ENCODE measurements at places on chromosomes 4 and X. TPM values are rescaled to one million over a fixed set of nuclear protein-coding genes. Genes with fewer than 3 reads are reported as not detected.

The GPRIN3 gene
- total RNA-seq = 1.4 TPM

The GBA3 gene
- total RNA-seq = not detected

The TACR3 gene
- total RNA-seq = not detected

- DNase-seq = no peak
- H3K36me3 ChIP-seq = no peaks in the 10 kb centered on the region
- no peaks in the 10 kb centered on the region for H3K27me3 ChIP-seq
- no peak overlapping the region for H3K4me3 ChIP-seq
Observed at GRCh38 chr4:99808260-99808857, 8.3 kb upstream of the DAPP1 start.

- H3K27ac ChIP-seq = no peak overlapping the region
- no peak overlapping the region for H3K4me3 ChIP-seq
- H3K36me3 ChIP-seq = no peaks in the 10 kb centered on the region
- no peaks in the 10 kb centered on the region for H3K27me3 ChIP-seq
Observed at GRCh38 chrX:24153178-24153795, 3.8 kb downstream of the ZFX start.

DNA sequence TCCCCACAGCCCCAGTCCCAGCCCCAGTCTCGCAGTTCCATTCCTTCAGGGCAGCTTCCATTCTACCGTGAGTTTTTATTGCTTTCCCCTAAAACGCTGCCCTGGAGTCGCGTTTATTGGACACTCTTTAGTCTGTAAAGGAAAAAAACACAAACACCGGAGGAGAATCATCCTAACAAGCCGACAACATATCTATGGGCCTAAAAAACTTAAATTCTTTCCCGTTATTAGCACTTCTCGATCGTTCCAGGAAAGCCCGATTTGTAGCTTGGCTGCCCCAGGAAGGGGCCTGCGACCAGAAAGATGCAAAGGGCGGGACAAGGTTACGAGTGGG is 178.5 kb downstream of the CBR4 start:
- H3K4me3 ChIP-seq = peak overlapping the region; percentile 78
- H3K27ac ChIP-seq = peak overlapping the region; percentile 95

DNA sequence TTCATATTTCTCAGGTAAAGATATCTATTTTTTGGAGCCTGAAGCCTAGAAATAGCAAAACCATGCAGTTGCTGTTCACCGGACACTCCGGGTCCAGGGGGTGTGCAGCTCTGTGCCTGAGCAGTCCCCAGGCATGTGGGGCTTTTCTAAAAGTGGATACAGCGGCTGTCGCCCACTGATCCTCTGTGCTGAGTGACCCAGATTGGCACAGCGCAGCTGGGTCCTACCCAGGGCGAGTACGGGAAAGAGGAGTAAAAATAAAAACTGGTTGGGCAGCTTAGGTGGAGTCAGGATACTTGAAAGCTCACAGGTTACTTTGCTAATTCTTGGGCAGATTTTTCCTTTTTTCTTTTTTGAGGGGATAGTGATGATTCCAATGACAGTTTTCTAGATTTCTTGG is 118.8 kb downstream of the UCHL1 start:
- H3K27me3 ChIP-seq = no peaks in the 10 kb centered on the region
- no peak for DNase-seq
- H3K27ac ChIP-seq = no peak overlapping the region
- peaks cover 20% of the 10 kb centered on the region for H3K4me1 ChIP-seq
- H3K36me3 ChIP-seq = no peaks in the 10 kb centered on the region
- no peak overlapping the region for H3K4me3 ChIP-seq

DNA sequence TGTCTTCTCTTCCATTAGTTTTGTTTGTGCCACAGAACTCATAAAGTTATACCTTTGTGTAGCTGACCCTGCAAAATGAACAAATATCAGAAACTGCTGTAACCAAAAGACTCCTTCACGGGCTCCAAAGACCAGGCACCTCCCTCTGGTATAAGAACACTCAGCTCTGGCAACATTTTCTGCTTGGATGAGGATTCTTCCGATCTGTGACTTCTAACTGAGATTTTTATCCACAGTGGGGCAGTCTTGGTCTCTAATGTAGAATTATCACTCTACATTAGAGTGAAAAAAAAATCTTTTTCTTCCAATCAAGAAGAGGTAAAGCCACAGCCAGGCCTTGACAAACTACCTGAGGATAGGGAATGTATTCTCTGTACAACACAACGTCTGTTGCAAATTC is 38.5 kb upstream of the PRSS48 start:
- peaks cover 6% of the 10 kb centered on the region for H3K4me1 ChIP-seq
- no peaks in the 10 kb centered on the region for H3K36me3 ChIP-seq
- no peaks in the 10 kb centered on the region for H3K27me3 ChIP-seq
- no peak overlapping the region for H3K27ac ChIP-seq
- H3K4me3 ChIP-seq = no peak overlapping the region

GRCh38 chrX:10939424-10939823 is 171.7 kb upstream of the HCCS start:
- no peak overlapping the region for H3K4me3 ChIP-seq
- H3K36me3 ChIP-seq = no peaks in the 10 kb centered on the region

DNA sequence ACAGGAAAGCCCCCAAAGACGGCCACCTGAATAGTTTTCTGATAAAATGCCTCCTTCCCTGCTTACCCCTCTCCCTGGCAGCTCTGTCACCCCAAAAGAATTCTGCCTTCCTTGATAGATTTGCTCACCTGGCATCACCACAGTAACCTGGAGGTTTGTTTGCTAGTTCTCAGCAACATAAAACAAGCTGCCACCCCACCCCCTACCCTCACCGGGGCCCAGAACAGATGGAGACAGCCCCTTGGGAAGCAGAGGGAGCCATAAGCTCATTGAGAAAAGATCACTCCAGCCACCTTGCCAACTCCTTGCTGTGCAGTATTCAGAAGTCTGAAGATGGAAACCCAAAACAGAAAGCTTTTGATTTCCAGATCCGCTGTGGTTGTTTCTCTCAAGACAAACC is 108.6 kb downstream of the DHX15 start:
- DNase-seq = no peak
- peaks cover 27% of the 10 kb centered on the region for H3K27me3 ChIP-seq
- no peak overlapping the region for H3K4me3 ChIP-seq
- H3K4me1 ChIP-seq = peaks cover 28% of the 10 kb centered on the region
- H3K36me3 ChIP-seq = no peaks in the 10 kb centered on the region

- H3K36me3 ChIP-seq = no peaks in the 10 kb centered on the region
- no peak overlapping the region for H3K4me3 ChIP-seq
- H3K27me3 ChIP-seq = no peaks in the 10 kb centered on the region
- DNase-seq = no peak
Observed at GRCh38 chr4:148029781-148030180, 297.9 kb downstream of the ARHGAP10 start.

DNA sequence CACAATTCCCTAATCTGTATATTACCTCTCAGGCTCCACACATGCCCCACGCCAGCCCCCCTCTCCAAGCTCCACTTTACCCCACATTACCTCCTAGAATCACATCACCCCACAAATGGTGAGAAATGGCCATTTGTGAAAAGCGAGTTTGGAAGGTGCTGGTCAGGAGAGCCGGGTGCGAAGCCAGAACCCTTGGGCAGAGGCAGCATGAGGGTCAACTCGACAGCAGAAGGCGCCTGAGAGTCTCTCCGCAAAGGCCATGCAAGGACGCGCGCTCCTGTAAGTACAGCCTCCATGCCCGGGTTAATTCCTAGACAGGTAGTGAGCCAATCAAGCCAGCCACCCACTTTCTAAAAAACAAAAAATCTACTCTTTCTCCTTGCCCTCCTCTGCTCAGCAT is 42.4 kb downstream of the RHOXF2 start:
- no peaks in the 10 kb centered on the region for H3K36me3 ChIP-seq
- no peak overlapping the region for H3K4me3 ChIP-seq
- no peak overlapping the region for H3K27ac ChIP-seq
- H3K4me1 ChIP-seq = no peaks in the 10 kb centered on the region
- no peaks in the 10 kb centered on the region for H3K27me3 ChIP-seq

DNA sequence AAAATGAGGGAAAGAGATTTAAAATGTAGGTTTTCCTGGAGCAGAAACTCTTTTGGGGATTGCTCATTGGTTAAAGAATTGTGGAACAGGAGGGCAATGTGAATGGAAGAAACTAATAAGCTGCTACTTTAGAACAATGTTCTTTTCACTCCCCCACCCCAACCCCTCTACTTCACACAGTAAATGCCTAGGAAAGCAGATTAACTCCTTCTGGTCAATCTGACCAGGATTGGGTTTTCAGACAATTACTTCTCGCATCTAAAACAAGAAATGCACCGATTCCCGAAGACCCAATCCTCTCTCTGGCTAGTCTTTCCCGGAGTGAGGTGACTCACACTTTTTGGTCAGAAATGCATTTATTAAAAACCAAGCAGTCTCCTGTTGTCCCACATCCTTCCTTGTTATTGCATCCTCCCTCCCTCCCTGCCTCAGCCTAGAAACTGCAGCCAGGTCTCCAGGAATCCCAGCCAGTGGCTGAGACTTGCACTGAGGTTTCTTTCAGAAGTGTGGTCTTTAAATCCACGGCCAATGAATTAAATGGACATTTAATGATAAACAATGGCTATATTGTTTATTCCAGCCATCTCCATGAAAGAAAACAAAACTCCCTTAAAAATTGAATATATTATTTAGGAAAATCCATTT is 21.4 kb downstream of the MFAP3L start:
- peaks cover 10% of the 10 kb centered on the region for H3K4me1 ChIP-seq
- H3K36me3 ChIP-seq = no peaks in the 10 kb centered on the region
- no peaks in the 10 kb centered on the region for H3K27me3 ChIP-seq

DNA sequence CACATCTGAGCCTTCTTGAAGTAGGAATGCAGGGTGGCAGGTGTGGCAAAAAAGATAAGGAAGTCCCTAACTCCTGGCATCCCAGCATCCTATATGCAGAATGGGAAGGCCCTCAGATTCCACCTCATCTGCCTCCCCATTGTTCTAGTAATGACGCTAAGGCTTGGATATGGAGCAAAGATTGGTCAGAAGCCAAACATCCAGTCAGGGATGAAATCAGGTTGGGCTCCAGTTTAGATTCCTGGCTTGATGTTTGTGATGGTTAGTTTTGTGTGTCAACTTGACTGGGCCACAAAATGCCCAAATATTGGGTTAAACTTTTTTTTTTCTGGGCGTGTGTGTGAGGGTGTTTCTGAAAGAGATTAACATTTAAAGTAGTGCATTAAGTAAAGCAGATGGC is 39.6 kb upstream of the MAGEA4 start:
- H3K27me3 ChIP-seq = no peaks in the 10 kb centered on the region
- H3K4me1 ChIP-seq = no peaks in the 10 kb centered on the region
- no peak overlapping the region for H3K4me3 ChIP-seq
- no peaks in the 10 kb centered on the region for H3K36me3 ChIP-seq
- no peak overlapping the region for H3K27ac ChIP-seq
